Activated CD4-positive, alpha-beta T cell treated with anti-CD3 and anti-CD28 coated beads, Interleukin-2, amount 10 ng/mL, durations not matched to agents 7 days and 5 days (primary cell): ENCODE measurements at places on chromosomes 4 and X.

GRCh38 chr4:685679-686412 is 3.1 kb downstream of the SLC49A3 start:
- no peak for DNase-seq

- DNase-seq = no peak
These were observed 35.2 kb upstream of the COX18 start for GRCh38 chr4:73104695-73105094.

- no peak for DNase-seq
These were observed 34.2 kb downstream of the TMA16 start for GRCh38 chr4:163528653-163529052.

DNA sequence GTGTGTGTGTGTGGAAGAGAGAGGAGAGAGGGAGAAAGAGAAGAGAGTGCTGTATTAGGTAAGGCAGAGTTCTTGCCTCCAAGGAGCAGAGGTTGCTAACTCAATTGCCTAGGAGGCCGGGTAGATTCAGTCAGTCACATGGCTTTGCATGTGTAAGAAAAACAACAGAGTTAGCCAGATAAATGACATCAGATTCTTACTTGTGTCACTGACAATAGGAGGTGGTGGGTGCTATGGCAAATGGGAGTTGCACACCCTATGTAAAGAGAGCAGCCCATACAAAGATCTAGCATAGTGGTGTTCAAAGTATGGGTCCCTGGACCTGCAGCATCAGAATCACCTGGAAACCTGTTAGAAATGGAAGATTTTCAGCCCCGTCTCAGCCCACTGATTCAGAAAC is 14.4 kb upstream of the PGRMC2 start:
- no peak for DNase-seq

- no peak for DNase-seq
These were observed 12.3 kb downstream of the FHL1 start for GRCh38 chrX:136159611-136160025.

GRCh38 chr4:114226179-114226578 is 246.7 kb upstream of the ARSJ start:
- DNase-seq = no peak

- DNase-seq = no peak
These were observed 2.7 kb downstream of the SLC34A2 start for GRCh38 chr4:25658357-25658771.

GRCh38 chr4:176897226-176897625 is 104.5 kb upstream of the VEGFC start:
- DNase-seq = no peak

- DNase-seq = no peak
These were observed 19.3 kb upstream of the MSMO1 start for GRCh38 chr4:165308166-165308565.

DNA sequence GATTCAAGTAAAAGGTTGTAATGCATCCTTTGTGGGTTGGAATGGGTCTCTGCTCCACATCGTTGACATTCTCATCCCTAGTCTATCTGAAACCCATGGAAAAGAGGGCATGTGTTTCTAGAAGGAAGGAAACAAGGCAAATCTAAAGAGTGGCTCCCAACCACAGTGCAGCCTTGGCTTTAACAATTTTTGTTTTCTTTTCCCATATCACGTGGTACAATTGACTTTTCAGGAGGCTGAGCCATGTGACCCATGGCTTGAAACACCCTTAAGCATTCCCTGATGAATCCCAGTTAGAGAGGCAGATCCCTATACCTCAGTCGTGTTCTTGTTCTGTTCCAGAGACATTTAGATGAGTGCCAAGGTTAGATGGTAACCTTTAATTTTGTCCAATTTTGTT is 12.8 kb downstream of the DCUN1D4 start:
- no peak for DNase-seq

DNA sequence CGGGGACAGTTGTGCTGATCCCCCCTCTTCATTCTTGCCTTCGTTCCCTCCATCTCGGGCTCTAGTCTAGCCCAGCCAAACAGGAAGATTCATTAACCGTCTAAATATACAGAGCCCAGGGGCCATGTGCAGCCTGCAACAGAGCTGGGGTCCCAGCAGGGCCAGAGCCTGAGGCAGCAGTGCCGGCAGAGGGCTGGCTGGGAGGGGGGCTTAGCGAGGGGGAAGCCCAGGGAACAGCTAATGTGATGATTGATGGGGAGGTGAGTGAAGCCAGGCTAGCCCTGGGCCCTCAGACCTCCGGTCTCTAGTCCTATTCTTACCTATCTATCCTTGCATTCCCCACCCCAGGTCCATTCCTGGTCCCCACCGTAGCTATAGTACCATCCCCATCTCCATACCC is 22.3 kb downstream of the EFNB1 start:
- DNase-seq = no peak

DNA sequence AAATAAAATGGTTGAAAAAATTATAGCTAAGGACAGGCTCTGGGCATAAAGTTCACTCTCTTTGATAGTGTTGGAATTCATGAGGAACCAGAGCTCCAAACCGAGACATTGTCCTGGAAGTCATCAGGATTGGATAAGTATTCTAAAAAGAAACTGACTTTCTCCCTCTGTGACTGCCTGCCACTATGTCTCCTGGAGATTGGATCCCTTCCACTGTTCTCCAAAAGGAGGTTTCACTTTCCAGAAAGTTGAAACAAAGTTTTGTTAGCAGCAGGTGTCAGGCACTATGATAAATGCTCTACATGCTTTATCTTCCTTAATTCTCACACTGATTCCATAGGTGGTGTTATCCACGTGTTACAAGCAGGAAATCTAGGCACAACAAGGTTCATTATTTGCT is 16.8 kb downstream of the BANK1 start:
- no peak for DNase-seq

GRCh38 chr4:159593681-159594080 is 490.8 kb downstream of the RAPGEF2 start:
- DNase-seq = no peak

DNA sequence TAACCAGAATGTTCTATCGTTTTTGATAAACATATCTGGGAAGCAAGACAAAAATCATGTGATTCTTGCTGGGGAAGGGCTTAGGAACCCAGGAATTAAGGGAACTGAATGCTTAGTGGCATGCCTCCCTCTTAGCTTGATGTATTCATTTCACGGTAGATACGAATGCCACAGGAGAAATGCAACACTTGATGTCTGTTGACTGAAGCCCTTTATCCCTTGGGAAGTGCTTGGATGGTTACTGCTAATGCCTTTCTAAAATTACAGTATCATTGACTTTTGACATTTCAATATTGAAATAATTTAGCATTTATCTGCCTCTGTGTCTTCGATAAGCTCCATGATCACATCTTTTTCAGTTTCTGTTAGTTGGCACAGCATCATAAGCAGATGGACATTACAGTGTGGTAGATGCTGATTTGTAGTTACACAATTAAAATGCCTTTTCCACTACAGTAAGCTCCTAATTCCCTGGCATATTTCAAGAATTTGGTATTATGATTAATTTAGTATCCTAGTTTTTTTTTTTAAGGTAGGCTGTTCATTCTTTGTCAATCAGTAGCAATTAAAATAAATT is 226.7 kb downstream of the ARHGAP10 start:
- DNase-seq = no peak

DNA sequence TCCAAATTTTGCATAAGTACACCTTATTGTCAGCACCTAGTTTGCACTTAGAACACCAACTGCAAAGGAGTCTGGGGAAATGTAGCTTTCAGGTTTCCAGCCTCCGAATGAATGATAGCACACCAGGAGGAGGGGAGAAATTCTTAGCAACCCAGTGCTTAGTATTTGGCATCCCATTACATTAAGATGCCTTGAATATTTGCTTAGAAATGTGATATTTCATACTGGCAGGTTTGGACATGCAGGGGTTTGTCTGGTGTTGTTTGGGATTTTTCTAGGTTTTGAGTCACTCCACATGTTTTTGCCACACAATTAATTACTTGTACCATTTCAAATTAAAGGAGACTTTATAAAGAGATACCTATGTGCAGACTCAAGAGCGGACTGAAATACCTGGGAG is 60.3 kb upstream of the CAMK2D start:
- DNase-seq = no peak

- DNase-seq = no peak
These were observed 572.8 kb upstream of the FAM241A start for GRCh38 chr4:111572470-111572869.

DNA sequence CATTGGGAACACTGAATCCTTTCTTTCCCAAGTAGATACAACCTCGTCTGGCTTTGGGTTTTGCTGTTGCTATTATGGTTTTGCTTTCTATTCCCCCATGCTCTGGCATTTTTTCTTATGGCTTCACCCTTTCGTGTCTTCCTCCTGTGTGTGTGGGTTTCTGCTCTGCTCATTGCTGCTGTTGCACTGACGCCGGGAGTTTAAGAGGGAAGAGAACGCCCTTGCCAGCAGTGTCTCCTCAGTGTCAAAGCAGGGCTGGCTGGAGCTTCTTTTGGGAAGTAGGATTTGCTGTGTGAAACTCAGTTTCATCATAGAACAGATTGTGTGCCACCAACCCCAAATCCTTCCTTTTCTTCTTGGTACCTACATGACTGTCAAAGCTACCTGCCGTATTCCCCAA is 63.7 kb downstream of the CLDN22 start:
- no peak for DNase-seq

DNA sequence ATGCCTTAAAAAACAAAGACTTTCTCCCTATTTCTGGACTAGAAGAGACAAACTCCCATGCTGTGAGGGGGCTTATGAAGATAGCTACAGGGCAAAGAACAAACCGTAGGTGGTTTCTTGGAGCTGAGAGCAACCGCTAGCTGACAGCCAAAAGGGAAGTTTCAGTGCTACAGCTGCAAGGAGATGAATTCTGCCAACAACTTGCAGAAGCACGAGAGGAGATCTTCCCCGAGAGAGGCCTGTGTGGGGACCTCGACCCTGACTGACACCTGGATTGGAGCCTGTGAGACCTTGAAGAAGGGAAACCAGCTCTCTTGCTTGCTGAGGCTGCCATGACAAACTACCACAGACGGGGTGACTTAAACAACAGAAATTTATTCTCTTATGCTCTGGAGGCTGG is 183.8 kb upstream of the VCX3A start:
- DNase-seq = no peak

DNA sequence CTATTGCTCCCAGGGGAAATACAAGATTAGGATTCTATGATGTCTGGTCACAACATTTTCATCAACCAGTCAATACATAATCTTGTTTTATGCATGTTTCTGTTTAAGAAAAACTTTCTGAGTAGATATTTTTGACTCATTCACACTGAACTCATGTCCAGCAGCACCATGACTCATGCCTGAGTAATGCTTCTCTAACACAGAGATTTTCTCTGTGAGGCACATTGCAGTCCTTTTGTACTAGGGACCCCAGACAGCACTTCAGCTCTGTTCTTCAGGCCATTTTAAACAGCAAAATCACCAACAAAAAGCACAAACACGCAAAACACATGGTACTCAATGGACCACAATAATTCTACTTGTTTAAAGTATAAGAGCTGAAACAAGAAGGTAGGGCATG is 83.6 kb downstream of the MXRA5 start:
- no peak for DNase-seq

- peak; percentile 10 for DNase-seq
These were observed 1.4 kb upstream of the CEP135 start for GRCh38 chr4:55947254-55947882.

GRCh38 chr4:88610771-88611170 is 18.5 kb downstream of the HERC3 start:
- no peak for DNase-seq
